NCI-H1417 (cell line): ENCODE measurements at places on chromosomes 13 and 19.

DNA sequence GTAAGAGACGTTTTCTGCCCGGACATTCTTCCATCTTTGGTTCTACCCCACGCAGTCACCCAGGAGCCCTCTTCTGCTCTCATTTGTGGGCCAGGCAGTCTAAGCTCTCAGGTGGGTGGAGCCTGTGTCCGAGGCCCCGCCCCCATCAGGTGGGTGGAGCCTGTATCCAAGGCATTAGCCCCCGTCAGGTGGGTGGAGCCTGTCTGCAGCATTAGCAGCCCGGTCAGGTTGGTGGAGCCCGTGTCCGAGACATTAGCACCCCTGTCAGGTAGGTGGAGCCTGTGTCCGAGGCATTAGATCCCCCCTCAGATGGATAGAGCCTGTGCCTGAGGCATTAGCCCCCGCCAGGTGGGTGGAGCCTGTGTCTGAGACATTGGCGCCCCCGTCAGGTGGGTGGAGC is 45.5 kb upstream of the C13orf46 start:
- DNase-seq, result no peak

DNA sequence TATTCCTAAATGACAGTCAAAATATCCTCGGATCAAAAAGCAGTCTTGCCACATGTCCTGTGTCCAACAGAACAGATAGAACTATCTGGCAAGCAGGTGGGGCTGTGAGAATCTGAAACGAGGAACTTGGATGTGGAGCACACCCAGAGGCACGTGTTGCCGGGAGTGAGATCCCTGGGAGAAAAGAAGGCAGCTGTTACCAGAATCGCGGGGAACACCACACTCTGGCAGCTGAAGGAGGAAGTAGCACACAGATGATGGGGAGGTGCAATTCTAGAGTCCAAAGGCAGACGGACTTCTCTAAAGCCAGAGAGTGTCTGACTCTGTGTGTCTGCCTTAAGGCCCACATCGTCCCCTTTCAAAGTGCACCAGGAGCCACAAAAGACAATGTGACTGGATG is 22.3 kb downstream of the SLC7A1 start:
- DNase-seq, result peak; percentile 33

DNA sequence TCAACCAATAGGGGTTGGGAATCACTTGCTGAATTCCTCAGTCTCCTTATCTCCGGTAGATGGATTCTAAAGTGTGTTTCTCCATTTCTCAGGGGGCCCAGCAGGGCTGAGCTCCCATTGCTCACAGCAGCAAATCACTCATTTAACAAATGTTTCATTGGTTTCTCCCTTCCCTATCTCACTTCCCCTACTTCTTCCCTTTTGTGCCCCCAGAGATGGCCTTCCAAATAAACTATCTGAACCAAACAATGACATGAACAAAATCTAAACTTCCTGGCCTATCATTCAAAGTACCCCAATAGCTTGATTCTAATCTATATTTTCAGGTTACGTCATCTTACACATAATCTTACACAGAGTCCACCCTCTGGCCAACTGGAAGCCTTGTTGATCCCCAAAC is 60.4 kb downstream of the DLEU7 start:
- no peak for DNase-seq

GRCh38 chr13:23644527-23645138 is 74.4 kb downstream of the TNFRSF19 start:
- no peak for DNase-seq

DNA sequence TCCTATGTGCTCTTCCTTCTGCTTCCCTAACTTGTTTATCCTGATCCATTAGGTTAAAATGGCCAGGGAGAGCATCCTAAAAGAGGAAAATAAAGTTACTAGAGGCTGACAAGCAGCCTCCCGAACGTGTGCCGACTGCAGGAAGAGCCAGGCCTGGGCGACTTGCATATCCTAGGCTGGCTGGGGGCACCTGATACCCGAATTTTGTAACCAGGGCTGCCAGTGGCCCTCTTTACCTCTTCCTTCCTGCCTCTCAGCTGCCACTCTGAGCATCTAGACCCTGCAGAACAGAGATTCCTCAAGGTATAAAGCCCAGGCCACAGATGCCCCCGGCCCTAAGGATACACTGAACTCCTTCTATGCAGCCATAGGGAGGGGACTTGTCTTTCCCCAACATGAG is 48.5 kb upstream of the KATNAL1 start:
- DNase-seq, result no peak

DNA sequence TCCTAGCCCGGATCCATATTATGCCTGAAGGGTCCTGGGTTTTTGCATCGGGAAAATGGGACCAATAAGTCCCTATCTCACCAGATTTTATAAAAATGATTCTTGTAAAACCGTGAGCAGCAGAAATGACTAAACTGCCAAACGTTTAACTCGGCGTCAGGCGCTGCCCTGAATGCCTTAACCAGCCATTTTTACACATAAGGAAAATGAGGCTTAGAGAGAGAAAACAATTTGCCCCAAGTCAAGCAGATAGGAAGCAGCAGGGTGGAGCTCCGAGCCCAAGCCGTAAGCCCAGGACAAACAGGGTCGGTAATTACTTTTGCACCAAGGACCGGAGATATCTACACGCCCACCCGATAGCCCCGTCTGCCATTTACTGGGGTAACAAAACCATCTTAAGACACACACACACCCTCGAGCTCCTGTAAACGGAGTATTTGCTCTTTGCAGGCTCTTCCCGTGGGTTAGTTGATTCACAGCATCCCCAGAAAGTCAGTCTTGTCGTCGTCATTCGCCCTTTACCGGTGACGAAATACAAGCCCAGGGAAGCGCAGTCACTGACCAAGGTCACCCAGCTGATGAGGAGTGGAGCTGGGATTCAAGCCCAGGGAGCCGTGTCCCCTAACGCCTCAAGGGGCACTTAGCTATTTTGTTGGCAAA is 16.0 kb upstream of the MRI1 start:
- DNase-seq, result no peak

DNA sequence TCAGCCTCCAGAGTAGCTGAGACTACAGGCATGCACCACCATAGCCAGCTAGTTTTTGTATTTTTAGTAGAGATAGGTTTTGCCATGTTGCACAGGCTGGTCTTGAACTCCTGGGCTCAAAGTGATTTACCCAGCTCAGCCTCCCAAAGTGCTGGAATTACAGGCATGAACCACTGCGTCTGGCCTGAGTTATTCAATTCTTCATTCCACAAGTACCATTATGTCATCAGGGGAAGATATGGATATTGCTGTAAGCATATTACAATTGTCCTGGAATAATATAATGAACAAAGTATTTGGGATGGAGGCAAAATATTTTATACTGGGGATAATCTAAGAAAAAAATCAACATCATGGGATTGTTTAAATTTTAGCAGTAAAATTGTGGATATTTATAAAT is 646.0 kb upstream of the SLITRK6 start:
- DNase-seq, result no peak

- no peak for DNase-seq
These were observed 8.3 kb downstream of the PGLYRP1 start for GRCh38 chr19:46014534-46014933.

GRCh38 chr13:26629260-26629825 is 71.9 kb downstream of the WASF3 start:
- no peak for DNase-seq

GRCh38 chr13:40629678-40630384 is 36.6 kb downstream of the FOXO1 start:
- no peak for DNase-seq

DNA sequence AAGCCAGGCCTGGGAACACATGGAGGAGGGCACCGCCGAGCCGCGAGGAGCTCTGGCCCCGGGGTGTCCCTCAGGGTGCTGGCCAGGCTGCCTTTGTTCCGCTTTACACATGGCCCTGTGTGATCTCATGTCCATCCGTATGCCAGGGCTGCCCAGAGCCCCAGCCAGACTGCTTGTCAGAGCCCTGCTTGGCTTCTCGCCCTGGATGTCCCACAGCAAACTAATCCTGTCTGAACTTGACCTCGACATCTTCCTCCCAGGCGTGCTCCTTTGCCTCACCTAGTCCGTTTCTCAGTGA is 14.3 kb downstream of the BCKDHA start:
- DNase-seq, result no peak

GRCh38 chr13:36903925-36904595 is 16.0 kb downstream of the SMAD9 start:
- peak; percentile 99 for DNase-seq

- DNase-seq, result no peak
These were observed 23.1 kb downstream of the MAP2K2 start for GRCh38 chr19:4100647-4101495.

- DNase-seq, result no peak
These were observed 36.9 kb downstream of the GADD45B start for GRCh38 chr19:2512523-2513431.

- DNase-seq, result no peak
These were observed 387.1 kb upstream of the SGCG start for GRCh38 chr13:22793598-22794134.

DNA sequence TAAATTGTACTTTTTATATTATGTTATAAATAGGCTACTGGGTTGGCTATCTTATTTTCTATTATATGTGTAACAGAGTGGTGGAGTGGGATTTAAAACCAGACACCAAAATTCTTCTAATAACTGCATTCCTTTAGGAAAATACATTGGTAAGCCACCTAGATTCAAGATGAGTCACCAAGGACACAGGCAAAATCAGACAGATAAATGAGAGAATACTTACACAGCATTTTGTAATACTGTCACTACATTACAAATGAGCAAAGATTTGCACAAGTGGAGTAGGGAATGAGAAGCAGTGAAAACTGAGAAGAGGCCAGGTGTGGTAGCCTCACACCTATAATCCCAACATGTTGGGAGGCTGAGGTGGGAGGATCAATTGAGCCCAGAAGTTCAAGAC is 6.2 kb upstream of the SPART start:
- no peak for DNase-seq

GRCh38 chr13:112106478-112107141 is 39.7 kb downstream of the SOX1 start:
- DNase-seq, result peak; percentile 70

DNA sequence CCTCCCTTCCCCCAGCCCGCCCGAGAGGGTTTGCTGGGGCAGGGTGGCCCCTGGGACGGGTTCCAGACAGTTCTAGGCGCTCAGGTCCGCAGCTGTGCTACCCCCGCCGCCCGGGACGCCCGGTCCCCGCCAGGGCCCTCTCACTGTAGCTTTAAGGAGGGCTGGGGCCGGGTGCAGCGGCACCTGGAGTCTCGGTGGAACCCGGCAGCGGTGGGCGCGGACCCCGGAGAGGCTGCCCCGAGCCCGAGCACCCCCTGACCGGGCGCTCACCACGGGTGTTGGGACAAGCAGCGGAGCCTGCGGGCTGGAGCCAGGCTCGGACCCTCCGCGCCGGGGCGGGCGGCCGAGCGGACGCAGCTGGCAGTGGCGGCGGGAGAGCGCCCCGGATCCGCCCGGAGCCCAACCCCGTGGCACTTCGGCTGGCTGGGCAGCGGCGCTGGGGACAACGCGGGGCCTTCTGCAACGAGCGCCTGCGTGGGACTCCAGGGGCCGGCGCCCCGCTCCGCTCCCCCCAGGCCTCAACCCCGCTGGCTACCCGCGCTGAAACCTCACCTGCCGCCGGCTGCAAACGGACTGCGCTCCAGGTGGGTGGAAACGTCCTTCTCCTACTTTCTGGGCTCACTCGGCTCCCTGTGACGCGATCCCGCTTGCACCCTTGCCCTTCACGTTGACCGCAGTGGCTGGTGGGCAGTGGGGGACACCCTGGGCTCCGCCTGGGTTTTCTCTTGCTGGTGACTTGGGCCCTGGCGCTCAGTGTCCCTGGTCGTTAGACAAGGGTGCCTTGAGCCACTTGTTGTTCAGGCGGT is 81.1 kb downstream of the ZNF429 start:
- DNase-seq, result no peak

GRCh38 chr13:86760620-86761019 is 910.6 kb upstream of the SLITRK5 start:
- DNase-seq, result no peak

DNA sequence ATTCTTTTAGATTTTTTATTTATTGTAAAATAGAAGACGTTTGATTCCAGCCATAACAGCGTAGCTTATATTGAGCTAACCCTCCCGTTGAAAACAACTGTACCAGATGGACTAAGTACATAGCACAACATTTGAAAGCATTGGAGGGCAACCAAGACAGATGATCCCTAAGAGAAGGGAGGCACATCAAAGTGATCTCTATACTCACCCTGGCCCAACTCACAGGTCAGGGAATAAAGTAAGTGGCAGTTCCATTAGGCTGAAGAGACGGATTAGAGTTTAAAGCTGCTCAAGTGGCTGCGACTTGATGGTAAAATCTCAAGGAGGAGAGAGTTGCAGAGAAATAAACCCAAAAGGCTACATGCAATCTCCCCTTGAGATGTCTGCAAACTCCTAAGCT is 65.1 kb upstream of the ITM2B start:
- DNase-seq, result no peak

DNA sequence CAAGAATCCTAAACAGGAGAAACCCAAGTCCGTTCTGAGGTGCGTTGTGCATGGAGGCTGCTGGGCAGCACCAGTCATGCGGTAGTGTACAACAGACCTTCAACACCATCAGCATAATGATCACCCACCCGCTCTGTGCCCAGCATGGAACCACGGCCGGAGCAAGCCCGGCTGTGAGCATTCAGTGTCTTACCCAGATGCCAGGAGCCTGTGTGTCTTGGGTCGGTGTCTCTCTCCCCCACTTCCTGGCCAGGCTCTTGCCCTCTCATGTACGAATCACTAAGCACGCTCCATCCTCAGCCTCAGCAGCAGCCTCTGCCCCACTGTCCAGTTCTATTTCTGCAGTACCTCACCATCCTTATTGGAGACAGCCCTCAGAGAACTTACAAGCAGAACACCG is 231.6 kb upstream of the IRS2 start:
- DNase-seq, result no peak
